ENCODE measurements at places on chromosomes 5 and 9. TPM values are rescaled to one million over a fixed set of nuclear protein-coding genes. Genes with fewer than 3 reads are reported as not detected.

The ALDH7A1 gene
- total RNA-seq: 4.9 TPM

The SOX30 gene
- total RNA-seq: not detected

The PRDM9 gene
- not detected for total RNA-seq

The EPB41L4A gene
- 23.7 TPM for total RNA-seq

The PCDHB10 gene
- 2.3 TPM for total RNA-seq

The PCDHGB7 gene
- 5.9 TPM for total RNA-seq

The GPBP1 gene
- 155 TPM for total RNA-seq

The C6 gene
- 0.45 TPM for total RNA-seq

The SLC6A7 gene
- not detected for total RNA-seq

The CENPH gene
- total RNA-seq: 0.45 TPM

The PCDHGB6 gene
- total RNA-seq: 4.0 TPM

GRCh38 chr5:90329911-90330310 is 79.6 kb downstream of the CETN3 start:
- DNase-seq: no peak

GRCh38 chr9:129428864-129429577 is 191.9 kb downstream of the C9orf50 start:
- no peak for DNase-seq

GRCh38 chr9:93488244-93488643 is 34.9 kb upstream of the FAM120AOS start:
- DNase-seq: no peak

GRCh38 chr5:5954275-5954598 is 424.1 kb downstream of the MED10 start:
- DNase-seq: no peak

GRCh38 chr5:104080646-104081175 is 518.1 kb upstream of the NUDT12 start:
- DNase-seq: no peak

DNA sequence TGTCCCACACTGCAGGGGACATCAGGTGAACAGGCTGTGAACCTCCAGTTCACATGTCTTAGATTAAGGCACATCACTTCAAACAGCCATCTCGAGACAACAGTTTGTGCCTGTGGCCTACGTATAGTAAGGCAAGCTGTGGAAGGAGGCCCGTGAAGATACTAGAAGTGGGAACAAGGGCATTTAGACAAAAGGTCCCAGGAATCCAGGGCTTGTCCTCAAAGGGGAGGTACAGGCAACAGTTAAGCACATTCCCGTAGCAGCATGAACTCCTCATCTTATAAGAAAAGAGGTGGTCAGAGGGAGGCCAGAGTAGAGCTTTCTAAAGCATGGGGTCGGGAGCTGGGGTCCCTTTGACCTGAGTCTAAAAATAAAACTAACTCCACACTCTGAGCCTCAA is 122.5 kb upstream of the TRPM3 start:
- DNase-seq: no peak

DNA sequence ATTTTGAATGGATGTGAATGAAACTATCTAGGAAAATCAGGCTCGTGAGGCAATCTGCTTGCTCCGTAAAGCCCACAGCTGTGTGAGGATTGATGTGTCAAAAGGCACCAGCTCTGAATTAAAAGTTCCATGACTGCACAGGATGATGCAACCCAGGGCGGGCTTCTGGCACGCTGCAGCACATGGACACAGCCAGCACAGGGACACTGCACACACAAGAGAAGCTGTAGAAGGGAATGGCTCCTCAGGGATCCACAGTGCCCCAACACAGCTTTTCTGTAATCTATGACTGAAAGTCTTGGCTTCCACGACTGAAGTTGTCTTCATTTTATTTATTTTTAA is 151.0 kb downstream of the GCNT1 start:
- peak; percentile 80 for DNase-seq

GRCh38 chr9:129514891-129515290 is 106.0 kb downstream of the C9orf50 start:
- DNase-seq: no peak

DNA sequence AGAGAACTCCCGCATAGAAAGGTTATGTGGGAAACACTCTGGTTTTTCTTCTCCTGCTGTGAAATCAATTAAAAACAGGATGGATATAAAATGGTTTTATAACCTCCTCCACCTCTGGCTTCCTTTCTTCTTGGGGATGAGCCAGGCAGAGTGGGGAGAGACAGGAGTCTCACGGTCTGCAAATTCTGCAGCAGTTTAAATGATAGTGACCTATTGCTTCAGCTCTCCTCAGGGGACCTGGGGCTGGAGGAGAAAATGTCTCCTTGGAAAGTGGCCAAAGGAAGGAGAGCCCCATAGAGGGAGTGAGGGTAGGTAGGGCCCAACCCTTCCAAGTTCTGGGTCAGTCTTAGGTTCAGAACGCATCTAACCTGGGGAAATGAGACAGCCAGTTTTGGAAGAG is 118.8 kb downstream of the MTX3 start:
- peak; percentile 12 for DNase-seq

DNA sequence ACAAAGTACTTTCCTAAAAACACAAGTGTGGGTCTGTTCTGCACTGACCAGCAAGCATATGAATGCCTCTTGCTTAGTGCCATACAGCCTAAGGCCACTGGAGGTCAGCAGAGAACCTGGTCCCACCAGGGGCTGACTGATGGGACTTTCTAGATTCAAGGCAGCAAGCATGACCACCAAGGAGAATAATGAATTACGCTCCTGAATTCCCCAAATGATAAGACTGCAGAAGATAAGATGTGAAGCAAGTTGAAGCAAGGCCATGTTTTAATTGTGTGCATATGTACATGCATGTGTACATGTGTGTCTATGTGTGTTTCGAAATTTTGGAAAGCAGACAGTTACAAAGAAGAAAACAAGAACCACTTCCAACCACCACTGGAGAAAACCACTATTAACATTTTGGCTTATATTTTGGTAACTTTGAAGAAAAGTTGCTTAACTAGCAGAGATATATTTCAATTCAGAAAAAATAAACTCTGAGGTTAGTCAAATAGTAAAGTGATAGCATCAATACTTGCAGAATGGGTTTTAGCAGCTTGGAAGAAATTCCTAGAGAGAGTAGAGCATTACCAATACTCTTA is 70.5 kb downstream of the ERP44 start:
- peak; percentile 91 for DNase-seq

DNA sequence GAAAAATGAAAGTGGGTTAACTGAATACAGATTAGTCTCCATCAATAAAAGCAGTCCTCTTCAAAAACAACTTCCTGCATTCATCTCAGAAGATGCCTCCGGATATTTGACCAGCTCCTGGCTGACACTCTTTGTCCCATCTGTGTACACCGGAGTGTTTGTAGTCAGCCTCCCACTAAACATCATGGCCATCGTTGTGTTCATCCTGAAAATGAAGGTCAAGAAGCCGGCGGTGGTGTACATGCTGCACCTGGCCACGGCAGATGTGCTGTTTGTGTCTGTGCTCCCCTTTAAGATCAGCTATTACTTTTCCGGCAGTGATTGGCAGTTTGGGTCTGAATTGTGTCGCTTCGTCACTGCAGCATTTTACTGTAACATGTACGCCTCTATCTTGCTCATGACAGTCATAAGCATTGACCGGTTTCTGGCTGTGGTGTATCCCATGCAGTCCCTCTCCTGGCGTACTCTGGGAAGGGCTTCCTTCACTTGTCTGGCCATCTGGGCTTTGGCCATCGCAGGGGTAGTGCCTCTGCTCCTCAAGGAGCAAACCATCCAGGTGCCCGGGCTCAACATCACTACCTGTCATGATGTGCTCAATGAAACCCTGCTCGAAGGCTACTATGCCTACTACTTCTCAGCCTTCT is 16.6 kb downstream of the F2R start:
- no peak for DNase-seq

GRCh38 chr5:76690704-76691466 is 25.0 kb upstream of the F2R start:
- DNase-seq: peak; percentile 38

- DNase-seq: no peak
Measured at GRCh38 chr9:111952559-111952958, 55.9 kb downstream of the UGCG start.

- DNase-seq: no peak
Measured at GRCh38 chr5:107294669-107295068, 376.1 kb downstream of the EFNA5 start.

DNA sequence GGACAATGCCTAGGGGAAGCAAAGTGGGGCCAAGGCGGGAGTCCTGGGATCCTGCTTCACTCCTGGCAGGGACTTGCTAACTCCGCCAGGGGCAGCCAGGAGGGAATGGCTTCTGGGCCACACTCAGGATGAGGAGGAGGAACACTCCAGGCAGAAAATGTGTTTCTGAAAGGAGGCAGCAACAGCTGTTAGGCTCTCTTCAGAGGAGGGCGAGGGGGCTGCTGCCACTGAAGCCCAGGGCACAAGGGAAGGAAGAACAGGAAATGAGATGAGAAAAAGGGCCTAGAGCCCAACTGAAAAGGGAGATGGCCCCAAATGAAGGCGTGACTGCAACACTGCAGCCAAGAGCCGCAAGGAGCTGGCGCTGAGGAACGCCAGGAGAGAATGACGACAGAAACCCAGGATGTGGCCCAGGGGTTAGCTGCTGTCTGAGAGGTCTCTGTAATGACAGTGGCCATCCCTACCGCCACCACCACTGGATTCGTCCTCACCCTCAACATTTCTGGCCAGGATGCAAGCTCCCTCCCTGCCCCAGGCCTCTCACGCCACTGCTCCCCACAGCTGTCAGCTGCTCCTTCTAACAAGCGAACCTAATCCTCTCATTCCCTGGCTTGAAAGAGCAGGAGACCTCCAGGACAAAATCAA is 15.8 kb downstream of the PSMB7 start:
- DNase-seq: no peak

DNA sequence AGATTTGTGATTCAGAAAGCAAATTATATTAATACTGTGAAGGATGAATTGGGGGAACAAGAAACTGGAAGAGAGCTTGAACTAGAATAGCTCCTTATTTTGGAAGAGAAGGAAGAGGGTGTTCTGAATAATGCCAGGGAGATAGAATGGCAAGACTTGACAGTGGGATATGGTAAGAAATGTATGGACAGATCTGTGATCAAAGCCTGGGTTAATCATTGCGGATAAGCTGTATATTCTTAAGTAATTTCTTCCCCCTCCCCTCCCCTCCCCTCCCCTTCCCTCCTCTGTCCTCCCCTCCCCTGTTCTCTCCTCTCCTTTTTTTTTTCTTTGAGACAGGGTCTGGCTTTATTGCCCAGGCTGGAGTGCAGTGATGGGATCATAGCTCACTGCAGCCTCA is 10.1 kb upstream of the IL6ST start:
- DNase-seq: no peak

GRCh38 chr9:19967888-19968459 is 179.1 kb upstream of the SLC24A2 start:
- no peak for DNase-seq

DNA sequence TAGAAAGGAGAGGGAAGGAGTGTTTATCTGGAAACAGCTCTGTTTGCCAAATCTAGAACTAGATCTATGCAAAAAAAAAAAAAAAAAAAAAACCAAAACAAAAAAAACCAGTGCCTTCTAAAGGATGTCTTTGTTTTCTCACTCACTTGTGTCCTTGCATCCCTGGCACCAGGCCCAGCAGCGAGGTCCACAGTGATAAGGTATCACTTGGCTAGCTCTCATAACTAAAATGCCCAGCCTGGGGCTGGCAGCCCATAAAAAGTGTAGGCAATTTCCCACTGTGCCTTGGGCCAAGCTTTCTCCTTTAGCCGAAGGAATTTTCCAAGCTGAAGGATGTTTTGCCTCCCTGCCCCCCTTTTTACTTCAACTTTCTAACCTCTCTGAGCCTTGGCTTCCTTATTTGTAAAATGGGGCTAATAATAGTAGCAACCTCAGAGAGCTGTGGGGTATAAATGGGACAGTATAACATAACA is 20.8 kb downstream of the RGS3 start:
- DNase-seq: peak; percentile 40

DNA sequence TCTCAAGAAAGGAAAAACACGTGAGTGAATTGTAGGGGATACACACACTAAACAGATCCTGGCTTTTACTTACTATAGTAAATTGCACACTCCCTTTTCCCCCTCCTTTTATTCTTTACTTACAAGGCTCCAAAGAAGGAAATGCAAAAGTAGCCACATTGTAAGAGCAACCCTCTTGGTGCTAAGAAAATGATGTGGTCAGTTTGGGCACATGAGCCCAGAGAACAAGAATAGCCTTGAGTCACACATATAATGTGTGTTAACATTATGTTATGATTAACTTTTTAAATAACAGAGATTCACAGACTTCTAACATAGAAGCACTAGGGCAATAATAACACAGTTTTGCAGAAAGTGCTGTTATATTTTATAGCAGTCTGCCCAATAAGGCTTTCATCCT is 48.5 kb downstream of the PCSK5 start:
- no peak for DNase-seq

DNA sequence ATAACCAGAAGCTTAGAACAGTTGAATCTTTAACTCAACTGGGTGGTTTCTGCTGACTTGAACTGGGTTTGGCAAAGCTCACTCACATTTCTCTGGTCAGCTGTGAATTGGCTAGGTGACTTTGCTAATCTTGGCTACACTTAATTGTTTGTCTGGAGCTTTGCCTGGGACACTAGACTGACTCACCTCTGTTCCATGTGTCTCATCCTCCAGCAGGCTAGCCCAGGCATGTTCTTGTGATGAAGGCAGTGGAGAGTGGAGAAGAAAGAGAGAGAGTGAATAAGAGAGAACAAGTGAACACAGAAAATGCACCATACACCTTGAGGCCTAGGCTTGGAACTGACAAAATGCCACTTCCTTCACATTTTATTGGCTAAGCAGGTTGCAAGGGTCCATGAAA is 32.6 kb downstream of the SPATA31D1 start:
- DNase-seq: no peak

DNA sequence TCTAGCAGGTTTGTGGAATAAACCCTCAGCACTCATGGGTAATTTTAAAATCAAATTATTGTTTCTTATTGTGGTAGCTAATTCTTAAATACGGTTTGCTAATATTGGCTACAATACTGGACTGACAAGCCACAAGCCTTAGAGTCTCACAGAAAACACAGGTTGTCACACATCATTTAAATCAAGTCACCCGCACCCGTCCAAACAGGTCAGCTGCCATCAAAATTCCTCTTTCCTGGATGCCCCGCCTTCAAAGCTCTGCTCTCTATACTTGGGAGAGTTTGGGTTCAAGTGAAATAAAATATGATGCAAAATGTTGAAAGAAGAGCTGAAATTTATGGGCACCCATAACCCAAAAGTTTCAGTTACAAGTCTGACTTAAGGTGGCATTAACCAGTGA is 12.3 kb upstream of the SUSD1 start:
- DNase-seq: no peak

GRCh38 chr5:123720955-123721354 is 209.0 kb downstream of the CSNK1G3 start:
- DNase-seq: no peak

GRCh38 chr5:133938929-133939328 is 29.5 kb downstream of the C5orf15 start:
- no peak for DNase-seq

GRCh38 chr5:96664669-96665068 is 2.5 kb downstream of the CAST start:
- no peak for DNase-seq

GRCh38 chr5:145835848-145836239 is 702 bp upstream of the PRELID2 start:
- no peak for DNase-seq

GRCh38 chr5:139117342-139117884 is 80.8 kb downstream of the SIL1 start:
- DNase-seq: no peak

- DNase-seq: no peak
Measured at GRCh38 chr5:143331956-143332355, 71.5 kb downstream of the NR3C1 start.

GRCh38 chr9:107708791-107709190 is 219.2 kb upstream of the KLF4 start:
- DNase-seq: no peak
